Kasumi-1 (cell line): ENCODE measurements at places on chromosomes 6 and 20.

DNA sequence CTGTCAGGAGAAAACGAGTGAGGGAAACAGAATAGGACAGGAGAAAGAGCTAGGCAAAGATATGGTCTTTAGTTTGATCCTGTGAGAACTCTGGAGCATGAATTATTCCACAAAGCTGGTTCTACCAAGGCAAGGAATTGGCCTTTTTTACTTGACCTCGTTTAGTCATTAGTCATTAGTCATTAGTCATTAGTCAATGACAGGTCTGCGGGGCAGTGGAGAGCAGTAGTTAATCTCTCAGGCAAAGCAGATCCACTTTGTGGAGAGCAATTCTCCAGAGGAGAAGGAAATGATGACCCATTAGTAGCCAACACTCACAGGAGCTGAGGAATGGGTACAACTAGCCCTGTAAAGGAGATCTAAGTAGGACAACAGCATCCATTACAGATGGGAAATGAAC is 22.0 kb upstream of the ABCC10 start:
- DNase-seq = no peak

- DNase-seq = no peak
Measured at GRCh38 chr20:53168491-53168890, 196.3 kb downstream of the TSHZ2 start.

DNA sequence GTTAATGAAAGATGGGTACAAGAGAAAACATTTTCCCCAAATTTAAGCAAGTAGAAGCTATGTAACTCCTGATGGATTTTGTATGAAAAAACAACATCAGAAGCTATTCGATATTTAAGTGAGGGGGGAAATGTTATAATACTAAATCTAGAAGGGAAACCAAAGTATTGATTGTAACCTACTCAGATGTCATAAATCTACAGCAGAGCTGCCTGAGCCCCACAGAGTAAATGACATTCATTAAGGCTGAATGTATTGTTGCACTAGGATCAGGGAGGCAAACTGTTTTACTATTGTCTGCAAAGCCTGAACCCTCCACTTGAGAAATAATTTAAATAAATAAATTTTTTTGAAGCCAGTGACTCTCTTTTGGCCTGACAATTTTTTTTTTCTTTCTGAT is 19.3 kb downstream of the ANKRD6 start:
- DNase-seq = no peak

DNA sequence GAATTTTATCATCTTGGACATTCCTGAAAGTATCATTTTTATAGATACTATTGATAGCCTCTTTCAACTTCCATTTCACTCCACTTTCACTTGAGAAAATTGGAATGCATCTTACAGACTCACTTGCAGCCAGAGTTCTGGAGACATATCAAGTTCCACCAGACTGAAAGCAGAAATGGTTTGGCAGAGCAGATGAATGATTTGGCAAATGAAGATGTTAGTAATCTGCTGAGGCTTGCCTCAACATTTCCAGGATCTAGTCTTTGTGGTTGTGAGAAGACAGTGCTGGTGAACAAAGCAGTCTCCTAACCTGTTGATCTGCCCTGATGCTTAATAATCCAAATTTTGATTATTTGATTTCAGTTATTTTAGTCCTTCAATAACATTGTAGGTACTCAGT is 202.6 kb downstream of the TRDN start:
- no peak for DNase-seq

GRCh38 chr6:2244261-2245102 is 923 bp downstream of the GMDS start:
- DNase-seq = no peak

- no peak for DNase-seq
Measured at GRCh38 chr6:76403064-76403463, 330.6 kb upstream of the IMPG1 start.
